ENCODE measurements at places on chromosomes 1 and 21.
A peak's percentile ranks its signal among the peaks of the same experiment; 100 is the strongest.

- no peak for DNase-seq
These were observed 10.3 kb downstream of the ZBTB40 start for GRCh38 chr1:22461678-22462527.

GRCh38 chr1:153770797-153771196 lies 4.4 kb upstream of the SLC27A3 start:
- no peak for DNase-seq

DNA sequence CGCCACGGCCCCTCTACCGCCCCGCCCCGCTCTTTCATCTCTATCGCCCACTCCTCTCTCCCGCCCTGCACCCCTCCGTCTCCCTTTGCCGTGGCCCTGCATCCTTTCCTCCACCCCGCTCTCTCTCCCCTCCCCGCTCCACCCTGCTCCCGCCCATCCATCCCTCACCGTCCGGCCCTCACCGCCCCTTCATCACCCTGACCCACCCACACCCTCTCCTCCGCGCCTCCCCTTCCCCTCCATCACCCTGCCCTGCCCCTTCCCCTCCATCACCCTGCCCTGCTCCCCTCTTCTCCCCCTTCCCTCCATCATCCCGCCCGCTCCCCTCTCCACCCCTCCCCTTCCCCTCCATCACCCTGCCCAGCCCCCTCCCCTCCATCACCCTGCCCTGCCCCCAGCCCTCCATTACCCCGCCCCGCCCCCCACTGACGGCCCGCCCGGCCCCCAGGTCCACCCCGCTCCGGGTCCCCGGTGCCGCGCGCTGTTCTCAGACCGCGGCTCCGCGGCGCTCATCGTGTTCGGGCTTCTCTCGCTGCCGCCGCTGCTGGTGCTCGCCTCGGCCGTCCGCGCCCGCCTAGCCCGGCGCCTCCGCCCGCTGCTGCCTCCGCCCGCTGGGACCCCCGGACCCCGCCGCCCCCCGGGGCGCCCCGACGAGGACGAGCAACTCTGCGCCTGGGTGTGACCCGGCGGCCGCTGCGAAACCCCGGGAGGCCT lies 6.2 kb upstream of the ANKRD65 start:
- no peak for DNase-seq

- DNase-seq = no peak
These were observed 24.7 kb upstream of the POGK start for GRCh38 chr1:166814611-166815010.

DNA sequence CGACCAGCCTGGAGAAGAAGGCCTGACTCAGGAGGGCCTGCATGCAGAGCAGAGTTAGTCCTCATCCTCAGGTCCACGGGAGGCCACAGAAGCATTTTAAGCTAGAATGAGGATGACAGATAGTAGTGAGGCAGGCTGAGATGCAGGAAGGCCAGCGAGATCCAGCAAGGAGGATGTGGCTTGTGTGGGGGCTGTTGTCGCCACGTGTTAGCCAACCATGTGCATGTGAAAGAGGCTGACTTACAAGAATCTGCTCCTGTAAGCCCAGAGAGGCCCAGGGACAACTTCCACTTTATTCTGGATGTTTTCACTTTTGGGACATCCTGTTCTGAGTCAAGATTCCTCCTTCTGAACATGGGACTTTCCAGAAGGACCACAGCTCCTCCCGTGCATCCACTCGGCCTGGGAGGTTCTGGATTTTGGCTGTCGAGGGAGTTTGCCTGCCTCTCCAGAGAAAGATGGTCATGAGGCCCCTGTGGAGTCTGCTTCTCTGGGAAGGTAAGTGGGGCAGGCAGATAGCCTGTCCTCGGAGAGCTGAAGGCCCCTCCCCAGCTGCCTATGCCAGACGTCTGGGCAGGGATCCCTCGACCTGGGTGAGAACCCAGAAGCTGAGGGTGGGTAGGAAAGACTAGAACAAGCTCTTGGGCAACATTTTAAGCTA lies at the start of gene SLAMF8:
TSS of gene SLAMF8 (plus strand) at position 433 of the 661 bp plus-strand sequence. CDS start at position 459, 26 bp downstream.
- DNase-seq = peak; percentile 79

GRCh38 chr1:229514578-229515275 lies 6.6 kb upstream of the NUP133 start:
- DNase-seq = peak; percentile 12

- no peak for DNase-seq
These were observed 5.4 kb downstream of the HSD11B1 start for GRCh38 chr1:209710093-209710492.

DNA sequence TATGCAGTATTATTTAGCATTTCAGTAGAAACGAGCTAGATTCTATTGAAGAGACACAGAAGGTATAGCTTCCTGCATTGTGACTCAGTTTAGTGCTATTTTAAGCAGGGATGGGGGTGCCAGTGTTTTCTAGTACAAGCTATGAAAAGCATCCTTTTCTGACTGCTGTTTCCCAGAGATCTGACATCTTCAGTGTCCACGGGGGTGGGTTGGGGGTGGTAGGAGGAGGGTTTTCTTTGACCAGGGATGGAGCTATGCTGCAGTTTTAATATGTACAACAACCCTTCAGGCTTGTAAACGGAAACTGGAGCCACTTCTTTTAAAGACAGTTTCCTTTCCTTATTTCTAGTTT lies 2.7 kb upstream of the NEGR1 start:
- no peak for DNase-seq

DNA sequence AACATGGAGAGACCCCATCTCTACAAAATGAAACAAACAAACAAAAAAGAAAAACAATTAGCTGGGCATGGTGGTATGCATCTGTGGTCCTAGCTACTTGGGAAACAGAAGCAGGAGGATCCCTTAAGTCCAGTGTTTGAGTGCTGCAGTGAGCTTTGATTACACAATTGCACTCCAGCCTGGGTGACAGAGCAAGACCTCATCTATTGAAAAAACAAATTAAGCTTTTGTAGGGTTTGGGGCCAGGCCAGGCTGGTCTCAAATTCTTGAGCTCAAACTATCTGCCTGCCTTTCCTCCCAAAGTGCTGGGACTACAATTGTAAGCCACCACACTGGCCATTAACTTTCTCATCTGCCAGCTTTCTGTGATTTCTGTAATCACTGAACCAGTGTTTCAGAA lies 27.2 kb downstream of the NIPAL3 start:
- DNase-seq = no peak

GRCh38 chr1:37537378-37537777 lies 16.7 kb downstream of the SNIP1 start:
- DNase-seq = no peak

DNA sequence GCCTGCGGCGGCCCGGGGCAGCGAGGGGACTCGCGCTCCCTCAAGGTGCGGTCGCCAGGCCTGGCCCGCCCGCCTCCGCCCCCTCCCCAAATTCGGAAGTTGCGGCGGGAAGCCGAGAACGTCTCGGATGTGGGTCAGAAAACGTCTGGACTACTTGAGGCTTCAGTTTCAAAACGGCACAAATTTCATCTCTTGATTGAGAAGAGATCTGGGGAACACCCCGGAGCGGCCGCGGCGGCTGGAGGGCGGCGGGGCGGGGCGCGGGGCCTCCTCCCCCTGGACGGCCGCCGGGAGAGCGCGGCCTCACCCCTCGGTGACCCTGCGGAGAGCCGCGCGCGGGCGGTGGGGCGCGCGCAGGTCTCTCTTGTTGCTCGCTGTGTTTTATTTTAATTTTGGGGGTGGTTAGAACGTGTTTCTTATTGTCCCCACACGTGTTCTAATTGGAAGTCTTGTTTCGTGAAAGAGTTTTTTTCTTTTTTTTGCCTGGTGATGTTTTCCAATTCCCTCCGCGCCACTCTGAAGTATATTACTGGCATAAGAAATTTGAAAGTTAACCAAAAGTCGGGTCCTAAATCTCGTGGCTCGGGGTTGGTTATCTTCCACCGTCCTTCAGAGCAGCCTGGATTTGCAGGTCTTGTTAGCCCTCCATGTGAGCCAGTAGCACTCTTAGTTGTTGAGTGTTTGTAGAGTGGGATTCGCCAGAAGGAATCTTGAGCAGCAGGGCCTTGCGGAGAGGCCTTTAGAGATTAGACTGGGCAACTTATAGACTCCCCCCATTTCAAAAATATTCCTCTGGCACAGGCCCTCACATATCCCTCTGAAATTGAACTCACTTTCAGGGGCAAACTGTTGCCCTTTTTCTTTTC lies 749 bp downstream of the PCBP3 start:
- no peak for DNase-seq

DNA sequence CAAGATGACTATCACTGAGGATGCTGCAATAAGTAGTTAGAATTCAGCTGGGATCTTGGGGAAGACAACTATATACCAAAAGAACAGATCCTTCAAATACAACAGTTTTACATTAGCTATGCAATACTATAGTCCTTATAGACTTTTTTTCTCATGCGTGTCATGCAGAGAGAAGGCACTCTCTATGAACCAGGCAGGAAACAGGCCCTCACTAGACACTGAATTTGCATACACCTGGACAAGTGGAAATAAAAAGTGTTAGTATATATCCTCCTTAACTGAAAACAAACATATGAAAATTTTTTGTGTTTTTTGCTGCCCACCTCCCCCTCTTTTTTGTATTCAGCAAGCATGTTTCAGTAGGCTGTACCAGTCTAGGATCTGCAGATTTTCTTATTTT lies 29.9 kb downstream of the TMCO1 start:
- DNase-seq = no peak

DNA sequence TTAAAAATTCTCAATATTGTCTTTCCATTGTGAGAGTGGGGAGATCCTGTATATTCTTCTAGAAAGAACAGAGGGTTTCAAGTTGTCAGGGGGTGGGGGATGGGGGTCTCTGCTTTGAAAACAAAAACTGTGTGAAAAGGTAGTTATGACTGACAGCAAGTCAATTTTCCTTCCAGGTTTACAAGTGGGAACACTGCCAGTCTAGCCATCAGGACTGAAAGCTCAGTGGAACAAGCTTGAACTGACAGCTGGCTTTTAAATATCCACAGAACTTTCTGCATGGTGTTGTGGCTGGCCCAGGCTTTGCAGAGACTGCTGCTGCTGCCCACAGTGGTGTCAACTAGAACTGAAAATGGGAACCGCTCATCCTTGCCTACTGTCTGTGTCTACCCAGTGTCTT lies 162.6 kb downstream of the TNR start:
- DNase-seq = no peak

DNA sequence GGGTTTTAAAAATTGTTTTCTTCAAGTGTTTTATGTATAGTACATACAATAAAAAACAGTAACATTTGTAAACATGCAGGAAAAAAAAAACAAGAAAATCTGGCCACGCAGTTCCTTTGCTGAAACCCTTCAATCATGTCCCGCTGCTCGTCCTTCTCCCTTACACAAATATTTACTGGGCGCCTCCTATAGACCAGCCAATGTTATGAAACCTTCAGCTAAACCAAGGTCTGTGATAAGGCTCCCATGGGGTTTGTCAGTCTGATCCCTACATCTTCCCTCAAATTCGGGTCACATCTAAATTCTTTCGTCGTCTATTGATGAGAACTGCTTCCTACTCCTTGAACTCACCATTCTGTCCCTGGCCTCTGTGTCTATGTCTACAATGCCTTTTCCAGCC lies 583.9 kb downstream of the SMYD3 start:
- no peak for DNase-seq

DNA sequence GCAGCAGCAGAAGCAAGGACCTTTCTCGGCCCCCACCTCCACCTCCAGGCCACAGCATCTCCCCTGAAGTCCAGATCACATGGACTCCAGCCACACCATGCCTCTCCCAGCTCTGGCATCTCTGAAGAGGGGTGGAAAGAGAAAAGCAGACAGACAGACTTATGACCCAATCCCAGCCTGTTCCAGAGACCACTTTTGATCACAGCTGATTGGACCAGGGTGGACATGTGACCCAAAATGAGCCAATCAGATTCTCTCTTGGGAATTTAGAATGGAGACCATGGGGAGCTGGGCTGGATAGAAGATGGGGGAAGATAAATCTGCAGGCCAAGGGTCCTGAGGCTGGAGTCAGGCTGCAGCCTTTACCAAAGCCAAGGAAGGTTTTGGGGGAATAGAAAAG lies 16.4 kb downstream of the HTR1D start:
- no peak for DNase-seq

DNA sequence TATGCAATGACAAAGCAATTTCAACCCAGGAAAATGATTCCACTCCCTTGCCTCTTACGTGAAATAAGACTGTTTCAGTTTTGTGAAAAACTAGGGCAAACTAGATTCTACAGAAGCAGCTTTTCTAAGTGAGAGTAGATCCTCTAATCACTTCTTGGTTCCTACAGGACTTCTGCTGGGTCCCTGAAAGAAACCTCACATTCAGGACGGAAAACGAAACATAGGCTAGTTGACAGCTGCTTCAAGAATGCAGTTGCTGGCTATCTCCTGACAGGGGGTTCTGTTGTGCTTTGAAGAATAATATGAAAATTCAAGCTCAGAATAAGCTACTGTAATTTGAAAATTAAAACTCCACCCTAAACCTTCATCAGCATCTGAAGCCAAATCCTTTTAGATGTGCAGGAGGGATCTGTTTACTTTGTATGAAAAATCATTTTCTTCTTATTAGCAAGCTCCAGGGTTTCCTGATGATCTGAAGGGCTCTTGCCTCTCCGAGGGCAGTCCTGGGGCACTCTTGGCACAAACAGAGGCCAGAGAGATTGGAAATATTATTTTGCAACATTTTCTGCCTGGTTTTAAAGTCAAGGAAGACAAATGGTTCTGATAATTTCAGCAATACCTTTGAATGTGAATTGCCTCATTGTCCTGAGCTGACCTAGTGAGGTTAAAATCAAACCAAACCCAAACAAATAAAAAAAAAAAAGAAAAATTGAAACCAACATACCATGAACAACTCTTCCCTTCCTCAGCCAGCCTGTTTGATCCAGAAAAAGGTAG lies 55.0 kb downstream of the NTMT2 start:
- DNase-seq = no peak

DNA sequence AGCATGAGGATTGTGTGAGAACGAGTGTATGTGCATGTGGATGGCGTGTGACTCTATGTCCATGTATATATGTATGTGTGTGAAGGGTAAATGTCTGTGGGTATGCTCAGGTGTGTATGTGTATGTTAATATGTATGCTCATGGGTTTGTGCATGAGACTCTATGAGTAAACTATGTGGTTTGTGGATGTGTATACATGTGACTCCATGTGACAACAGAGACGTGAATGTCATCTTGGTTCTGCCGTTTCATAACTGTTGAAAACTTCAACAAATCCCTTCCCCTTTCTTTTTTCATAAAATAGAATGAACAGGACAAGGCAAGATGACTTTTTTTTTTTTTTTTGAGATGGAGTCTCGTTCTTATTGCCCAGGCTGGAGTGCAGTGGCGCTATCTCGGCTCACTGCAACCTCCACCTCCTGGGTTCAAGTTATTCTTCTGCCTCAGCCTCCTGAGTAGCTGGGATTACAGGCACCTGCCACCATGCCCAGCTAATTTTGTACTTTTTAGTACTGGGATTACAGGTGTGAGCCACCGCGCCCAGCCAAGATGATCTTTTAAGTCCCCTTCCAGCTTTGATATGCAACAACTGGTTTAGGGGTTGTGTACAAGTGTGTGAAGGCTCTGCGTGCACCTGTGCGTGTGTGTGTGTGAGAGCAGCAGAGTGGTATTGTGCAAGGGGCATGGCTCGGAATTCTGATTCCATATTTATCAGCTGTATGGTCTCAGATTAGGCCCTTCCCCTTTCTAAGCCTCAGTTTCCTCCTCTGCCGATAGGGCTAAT lies 106.3 kb downstream of the EBNA1BP2 start:
- DNase-seq = no peak

DNA sequence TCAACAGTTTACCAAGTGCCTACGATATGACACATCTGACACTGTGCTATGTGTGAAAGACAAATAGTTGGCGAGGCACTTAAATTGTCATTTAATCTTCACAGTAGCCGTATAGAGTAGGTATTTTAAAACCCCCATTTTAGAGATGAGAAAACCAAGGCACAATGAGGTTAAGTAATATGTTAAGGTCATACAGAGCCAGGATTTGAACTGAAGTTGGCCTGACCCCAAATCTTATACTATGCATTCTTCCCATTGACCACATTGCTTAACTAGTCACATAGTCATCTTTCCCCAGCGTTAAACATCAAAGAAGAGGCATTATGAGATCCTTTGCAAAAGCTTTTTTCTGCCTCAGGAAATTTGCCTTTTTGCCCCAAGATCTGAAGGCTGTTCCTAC lies 3.9 kb downstream of the INKA2 start:
- DNase-seq = no peak

Data from NK-92 treated with Interleukin-12 subunit alpha and Interleukin-12 subunit beta, amount 100 ng/mL, for 24 hours (cell line).